ENCODE measurements at places on chromosomes 6 and 20.

DNA sequence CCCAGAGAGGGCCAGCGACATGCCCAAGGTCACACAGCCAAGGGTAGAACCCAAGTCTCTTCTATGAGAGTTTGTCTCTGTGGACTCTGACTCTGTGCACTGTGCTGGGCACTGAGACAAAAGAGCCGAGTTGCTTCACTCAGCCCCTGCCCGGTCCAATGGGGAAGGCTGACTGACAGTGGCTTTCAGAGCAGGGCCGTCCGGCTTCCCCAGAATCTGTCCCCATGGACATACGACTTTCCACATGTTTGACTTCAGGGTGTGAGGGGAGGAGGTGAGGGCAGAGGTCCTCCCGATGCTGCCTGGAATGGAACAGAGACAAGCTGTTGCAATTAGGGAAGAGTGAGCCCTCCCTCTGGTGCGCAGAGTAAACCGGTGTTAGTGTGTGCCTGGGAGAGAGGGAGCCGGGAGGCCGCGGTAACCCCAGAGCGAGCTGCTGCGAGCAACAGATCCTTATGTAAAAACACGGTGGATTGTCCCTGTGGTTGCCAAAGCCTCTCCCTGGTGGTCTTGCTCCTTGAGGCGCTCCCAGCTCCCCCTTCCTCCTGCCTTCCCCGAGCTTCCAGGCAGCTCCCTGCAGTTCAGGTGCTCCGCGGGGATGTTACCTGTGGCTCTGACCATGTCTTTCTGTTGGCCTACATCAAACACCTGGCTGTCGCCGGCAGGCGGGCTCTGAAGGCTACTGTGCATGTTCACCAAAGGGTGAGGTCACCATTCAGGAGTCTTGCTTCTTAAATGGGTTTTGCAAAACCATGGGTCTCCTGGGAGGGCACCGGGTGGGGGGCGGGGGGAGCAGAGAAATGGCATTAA, 672 bp downstream of the SIRPA start:
- DNase-seq = no peak

- no peak for DNase-seq
Observed at GRCh38 chr6:2542858-2543218, 207.9 kb downstream of the MYLK4 start.

- DNase-seq = no peak
Observed at GRCh38 chr6:148711833-148712654, 34.8 kb upstream of the UST start.

DNA sequence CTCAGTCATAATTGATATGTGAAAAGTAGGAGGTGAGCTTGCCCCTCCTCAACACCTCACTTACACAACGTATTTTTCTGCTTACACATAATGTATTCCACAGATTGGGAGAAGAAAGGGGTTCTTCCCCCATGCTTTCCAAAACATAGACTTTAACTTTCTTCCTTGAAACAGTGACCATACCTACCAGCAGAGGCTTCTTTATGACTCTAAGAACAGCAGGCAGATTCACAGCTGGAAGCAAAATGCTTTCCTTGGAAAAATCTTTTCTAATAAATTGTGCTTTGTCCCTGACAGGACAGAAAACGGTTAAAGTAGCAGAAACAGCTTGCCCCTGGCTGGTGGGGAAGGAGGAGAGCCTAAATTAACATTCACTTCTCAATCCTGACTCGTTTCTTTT, 629.1 kb upstream of the IMPG1 start:
- no peak for DNase-seq

GRCh38 chr6:47865206-47865605, 83.4 kb downstream of the OPN5 start:
- DNase-seq = no peak

GRCh38 chr6:161168281-161168891, 105.5 kb downstream of the AGPAT4 start:
- no peak for DNase-seq

DNA sequence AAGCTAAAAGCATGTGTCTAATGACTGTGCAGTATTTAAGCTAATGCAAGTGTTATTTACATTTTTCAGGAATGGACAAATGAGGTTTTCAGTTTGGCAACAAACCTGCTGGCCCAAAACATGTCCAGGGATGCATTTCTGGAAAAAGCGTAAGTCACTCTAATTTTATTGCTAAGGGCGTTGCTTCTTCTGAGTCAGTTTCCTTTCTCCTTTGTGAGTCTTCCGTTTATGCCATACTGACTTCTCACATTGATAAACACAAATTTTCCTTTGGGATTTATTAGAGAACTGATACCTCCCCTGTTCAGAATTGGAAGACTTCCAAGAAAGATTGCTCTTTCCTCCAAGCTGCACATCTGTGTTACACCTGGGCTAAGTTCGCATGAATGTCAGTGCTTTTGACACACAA, 422.9 kb upstream of the PLCB4 start:
- no peak for DNase-seq

DNA sequence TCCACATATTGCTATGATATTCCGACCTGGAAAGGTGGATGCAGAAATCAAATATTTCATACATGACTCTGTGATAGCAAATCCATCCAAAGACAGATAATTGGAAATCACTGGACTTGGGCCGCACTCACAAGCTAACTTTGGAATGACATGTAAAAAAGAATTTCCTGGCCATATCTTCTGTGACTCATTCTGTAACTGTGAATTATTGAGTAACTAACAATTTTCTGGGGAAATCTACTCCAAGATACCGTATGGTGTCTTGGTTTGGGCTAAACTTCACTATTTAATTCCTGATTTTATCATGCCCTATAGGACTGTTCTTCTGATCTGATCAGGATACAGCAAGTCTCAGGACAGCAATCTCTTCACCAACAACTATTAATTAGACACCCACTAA, 92.7 kb upstream of the LY86 start:
- no peak for DNase-seq

GRCh38 chr6:109429496-109429895, 10.9 kb downstream of the PPIL6 start:
- DNase-seq = no peak

DNA sequence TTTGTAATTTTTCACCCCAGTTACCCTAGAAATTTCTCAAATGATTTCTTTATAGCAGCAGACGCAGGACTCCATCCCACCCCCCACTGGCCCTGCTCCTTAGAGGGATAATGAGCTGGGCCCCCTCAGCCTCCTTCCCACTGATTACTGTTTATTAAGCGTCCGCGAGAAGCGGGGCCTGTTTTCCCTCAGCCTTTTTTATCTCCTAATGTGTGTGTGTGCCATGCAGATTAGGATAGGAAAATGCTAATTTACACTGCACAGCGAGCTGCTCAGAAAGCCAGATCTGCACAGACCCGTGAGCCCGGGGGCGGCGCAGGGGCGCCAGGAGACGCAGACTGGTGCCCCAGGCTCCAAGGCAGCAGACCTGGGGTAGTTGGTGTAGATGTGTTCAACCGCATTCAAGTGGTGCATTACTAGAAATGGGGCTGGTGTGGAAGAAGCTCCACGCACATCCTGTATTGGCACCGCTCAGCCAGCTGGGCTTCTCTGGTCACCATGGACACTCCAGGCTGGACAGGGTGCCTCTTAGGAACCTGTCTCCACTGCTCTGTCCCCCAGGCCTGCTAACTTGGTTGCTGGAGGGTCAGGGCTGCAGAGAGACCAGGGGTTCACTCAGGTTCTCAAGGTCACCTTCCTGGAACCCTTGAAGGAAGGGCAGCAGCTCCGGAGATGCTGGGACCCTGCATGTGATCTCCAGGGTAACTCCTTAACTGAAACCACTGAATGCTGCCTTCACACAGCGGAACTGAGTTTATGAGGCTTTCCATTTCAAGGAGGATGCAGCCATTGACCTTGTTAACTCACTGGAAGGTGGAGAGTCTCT, 256.3 kb downstream of the ERMARD start:
- no peak for DNase-seq

DNA sequence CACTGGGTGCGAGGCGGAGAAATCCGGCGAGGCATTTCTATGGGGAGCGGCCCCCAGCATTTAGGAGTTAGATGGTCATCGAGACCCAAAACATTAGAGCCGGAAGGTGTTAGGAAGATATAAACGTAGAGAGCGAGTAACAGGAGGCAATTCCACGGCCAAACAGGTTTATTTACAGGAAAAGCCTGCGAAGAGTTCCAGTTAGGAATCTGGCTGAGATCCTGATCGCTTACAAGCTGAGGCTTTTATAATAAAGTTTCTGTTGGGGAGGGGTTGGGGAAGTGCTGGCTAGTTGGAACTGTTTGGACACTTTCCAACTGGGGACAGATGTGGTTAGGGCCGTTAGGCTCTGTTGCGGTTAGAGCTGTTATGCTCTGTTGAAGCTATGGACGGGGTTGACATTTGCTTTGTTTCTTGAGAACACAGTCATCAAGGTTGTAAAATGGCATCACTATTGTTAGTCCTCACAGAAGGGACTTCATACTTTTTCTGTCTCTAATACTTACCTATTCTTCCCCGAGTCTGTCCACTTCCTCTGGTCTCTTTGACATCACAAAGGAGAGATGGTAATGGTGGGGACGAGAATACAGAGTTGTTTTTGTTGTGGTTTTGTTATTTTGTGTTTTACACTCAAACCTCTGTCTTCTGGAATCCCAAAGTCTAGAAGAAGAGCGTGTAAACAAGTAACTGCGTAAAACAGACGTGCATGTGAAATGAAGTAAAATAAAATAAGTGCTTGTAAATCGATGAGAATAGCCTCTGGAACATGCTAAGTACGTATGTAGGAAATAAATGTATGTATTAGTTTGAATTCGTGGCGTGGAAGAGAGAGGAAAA, 554 bp upstream of the ZSCAN31 start:
- DNase-seq = no peak

DNA sequence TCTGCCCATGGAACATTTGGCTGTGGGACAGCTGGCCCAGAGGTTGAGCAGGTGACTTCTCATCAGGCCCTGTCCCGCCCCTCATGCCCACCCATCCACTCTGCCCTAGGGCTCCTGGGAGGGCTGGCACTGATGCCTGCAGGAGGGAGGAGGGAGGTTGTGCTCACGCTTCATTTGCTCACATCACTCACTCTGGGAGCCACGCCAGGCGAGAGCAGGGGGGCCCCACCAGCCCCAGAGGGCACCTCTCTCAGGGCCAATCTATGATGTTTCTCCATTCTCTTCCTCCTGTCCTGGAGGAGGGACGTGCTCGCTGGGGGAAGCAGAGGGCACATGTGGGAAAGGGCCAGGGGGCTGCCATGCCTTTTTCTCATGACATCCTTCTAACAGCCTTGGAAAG, 10.9 kb upstream of the GLP1R start:
- no peak for DNase-seq

GRCh38 chr20:47529840-47530239, 28.2 kb downstream of the NCOA3 start:
- no peak for DNase-seq

DNA sequence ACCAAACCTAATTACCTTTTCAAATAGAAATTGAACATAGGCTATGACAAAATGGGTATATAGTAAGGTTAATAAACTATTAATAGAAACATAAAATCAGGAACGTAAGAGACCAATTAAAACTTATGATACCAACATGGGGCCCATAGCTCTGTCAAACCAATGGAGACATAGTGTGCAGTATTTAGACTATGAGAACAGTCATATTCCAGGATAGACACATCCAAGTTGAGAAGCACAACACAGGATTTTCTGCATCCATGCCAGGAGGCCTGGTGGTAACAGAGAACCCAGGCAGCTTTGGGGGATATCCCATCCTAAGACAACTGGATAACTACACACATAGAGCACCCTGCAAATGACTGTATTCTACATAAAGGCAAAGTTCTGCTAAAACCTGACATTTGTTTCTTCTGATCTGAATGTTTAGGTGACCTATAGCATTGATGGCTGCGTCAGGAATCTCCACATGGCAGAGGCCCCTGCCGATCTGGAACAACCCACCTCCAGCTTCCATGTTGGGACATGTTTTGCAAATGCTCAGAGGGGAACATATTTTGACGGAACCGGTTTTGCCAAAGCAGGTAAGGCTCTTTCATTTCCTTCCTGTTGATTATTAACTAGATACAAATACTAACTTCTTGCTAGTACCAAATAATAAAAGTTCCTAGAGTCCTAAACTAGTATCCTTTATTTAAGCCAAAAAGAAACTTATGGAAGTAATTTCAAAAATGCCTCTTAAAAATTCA, 202.7 kb downstream of the ARHGAP18 start:
- DNase-seq = no peak

DNA sequence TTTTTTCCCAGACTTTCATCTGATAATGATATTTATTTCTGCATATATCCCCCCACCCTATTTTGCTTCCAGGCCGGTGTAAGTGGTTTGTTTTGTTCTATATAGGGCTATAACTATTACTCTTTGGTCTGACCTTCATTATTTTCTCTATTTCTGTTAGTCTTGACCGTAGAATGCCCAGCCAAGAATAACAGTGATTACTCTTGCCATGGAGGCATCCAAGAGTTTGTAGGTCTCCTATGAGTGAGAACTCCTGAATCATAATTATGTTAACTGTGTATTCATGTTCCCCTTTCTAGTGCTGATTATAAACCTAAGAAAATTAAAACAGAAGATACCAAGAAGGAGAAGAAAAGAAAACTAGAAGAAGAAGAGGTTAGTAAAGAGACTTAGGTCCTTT, 52.2 kb downstream of the TOP1 start:
- no peak for DNase-seq

DNA sequence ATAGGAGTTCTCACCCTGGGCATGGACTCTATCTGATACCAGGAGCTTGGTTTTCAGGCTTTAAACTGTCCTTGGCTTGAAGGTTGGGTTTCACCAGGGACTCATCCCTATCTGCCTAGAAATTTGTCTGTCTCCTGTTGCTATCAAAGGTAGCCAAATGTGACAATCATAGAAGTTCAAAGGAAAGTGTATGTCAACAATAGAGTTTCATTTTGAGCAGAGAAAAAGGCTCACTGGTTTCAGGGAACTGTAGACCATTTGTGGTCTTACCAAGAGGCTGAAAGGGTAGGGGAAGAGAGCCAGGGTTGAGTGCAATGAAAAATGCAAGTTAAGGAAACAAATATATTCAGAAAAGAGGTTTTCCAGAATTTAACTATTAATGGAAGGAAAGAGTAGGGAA, 966.8 kb upstream of the CITED2 start:
- no peak for DNase-seq

DNA sequence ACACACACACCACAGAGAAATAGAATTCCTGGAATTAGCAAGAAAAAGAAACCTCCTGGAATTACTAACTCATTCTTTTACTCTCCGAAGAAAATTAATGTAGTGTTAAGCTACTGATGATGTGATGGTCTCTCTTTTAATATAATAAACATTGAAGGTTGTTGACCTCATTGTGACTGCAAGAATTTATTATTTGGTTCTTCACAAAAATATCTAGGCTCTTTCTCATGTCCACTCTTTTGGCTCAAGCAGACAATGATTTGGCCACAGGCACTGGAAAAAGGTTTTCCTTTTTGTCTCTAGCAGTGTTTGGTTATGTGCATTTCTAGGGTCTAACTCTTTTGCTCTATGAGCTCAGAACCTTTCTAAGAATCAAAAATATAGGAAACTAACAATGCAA, 811.9 kb downstream of the TENT5A start:
- DNase-seq = no peak

DNA sequence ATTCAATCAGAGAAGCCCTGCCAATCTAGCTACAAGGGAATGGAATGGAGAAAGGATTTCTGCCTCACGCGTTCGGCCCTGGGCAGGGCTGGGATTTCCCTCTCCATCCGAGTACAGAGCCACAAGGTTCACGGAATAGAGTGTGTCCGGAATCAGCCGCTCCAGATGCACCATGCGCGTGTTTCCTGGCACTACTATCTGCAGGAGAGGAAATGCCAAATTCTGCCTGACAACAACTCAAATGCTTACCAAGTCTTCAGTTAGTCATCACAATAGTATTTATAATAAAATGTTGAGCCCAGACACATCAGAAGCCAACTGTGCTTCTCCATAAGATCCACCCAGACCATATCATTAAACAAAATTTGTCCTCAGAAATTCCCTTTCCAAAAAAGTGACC, 75.1 kb downstream of the COL12A1 start:
- DNase-seq = no peak
